Left hindlimb (tissue), 1 donor: ENCODE measurements at places on chromosomes 12 and 14.

GRCh38 chr14:33946679-33947476 is 4.0 kb downstream of the EGLN3 start:
- no peak for DNase-seq

GRCh38 chr12:100520048-100520769 is 46.5 kb downstream of the NR1H4 start:
- no peak for DNase-seq

DNA sequence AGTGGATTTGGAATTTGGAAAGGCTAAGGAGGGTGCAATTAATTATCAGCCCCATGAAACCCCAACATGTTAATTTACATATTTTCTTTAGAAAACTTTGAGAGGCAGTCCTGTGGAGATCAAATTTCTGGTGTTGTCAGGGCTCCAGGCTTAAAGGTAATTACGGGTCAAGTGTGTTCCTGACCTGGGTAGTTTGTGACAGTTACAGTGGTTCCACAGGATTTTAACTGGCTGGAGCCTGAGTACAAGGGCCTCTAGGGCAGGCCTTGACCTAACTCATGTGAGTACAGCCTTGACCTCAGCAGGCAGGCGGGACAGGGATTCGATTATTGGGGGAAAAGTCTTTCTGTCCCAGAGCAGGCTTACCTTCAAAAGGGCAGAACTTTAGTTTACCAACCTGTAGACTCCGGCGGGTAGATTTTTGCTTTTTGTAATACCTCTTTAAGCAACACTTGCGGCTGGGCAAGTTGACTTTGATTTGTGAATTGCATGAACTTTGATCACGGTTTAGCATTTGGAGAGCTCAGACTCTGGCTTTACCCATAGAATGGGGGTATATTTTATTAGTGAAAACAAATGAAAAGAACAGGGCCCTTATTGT is 8.4 kb upstream of the PPTC7 start:
- no peak for DNase-seq

DNA sequence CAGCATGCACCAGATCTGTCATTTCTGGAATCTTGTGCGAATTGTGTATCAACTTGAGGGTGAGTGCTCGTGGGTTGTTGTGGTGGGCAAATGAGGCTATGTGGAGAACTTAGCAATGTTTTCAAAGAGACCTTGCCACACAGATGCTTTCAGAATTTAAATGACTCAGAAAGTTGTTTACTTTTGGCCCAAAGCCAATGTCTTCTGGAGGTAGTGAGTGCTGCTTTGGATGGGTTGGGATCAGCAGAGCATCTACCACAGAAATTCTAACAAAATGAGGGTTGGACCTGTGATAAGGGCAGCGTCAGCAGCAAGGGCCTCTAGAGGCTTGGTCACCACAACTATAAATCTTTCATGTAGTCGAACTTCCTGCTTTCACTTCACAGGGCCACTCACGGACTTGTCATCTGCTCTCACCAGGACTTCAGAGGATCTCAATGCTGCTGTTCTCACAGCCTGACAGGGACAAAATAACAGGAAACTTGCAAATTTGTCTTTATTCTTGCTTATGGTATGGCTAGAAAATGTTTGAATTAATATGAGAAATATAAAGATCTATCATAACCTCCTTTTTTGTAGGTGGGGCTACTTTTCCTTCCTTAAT is 111.4 kb downstream of the DACT1 start:
- peak; percentile 49 for DNase-seq

GRCh38 chr14:54253195-54253947 is 143.4 kb upstream of the CDKN3 start:
- DNase-seq = no peak

- no peak for DNase-seq
Observed at GRCh38 chr12:124295431-124296058, 652 bp downstream of the RFLNA start.

DNA sequence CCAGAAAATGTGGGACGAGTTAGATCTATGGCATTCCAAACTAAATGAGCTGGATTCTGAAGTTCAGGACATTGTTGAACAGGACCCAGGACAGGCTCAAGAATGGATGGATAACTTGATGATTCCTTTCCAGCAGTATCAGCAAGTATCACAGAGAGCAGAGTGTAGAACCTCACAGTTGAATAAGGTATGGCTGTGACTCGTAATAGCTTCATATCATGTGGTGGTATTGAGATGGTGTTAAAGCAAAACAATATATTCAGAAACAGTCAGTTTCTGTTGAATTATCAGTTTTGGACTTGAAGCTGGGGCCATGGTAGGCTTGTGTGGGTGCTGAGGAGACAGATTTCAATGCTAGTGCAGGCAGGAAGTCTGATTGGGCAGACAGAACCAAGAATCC is 213.7 kb downstream of the ESR2 start:
- no peak for DNase-seq

- DNase-seq = no peak
Observed at GRCh38 chr12:67302162-67302561, 33.0 kb downstream of the CAND1 start.

DNA sequence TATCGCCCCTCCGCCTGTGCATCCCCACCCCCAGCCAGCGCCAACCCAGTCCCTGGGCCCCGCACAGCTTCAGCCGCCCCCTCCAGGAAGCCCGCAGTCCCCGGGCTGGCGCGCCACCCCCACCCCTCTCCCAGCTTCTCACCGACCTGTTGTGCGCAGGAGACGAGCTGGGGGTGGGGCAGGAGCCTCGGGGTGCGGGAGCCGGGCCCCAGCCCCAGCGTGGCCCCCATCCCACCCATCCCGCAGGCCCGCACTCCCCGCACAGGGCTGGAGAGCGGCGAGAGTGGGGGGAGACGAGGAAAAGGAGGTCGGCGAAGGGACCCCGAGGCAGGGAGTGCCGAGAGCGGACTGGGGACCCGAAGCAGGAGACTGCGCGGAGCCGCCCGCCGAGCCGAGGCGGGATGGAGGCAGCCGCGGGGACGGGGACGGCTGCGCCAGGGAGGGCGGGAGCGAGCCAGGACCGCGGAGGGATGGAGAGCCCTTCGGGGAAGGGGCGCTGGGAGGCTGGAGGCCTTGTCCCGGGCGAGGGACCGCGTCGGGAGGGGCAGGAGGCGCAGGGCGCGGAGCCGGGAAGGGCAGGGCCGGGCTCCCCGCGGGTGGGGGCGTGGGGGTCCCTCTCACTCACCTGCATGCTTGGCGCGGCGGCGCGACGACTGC is 498 bp downstream of the PIANP start:
- DNase-seq = peak; percentile 51

DNA sequence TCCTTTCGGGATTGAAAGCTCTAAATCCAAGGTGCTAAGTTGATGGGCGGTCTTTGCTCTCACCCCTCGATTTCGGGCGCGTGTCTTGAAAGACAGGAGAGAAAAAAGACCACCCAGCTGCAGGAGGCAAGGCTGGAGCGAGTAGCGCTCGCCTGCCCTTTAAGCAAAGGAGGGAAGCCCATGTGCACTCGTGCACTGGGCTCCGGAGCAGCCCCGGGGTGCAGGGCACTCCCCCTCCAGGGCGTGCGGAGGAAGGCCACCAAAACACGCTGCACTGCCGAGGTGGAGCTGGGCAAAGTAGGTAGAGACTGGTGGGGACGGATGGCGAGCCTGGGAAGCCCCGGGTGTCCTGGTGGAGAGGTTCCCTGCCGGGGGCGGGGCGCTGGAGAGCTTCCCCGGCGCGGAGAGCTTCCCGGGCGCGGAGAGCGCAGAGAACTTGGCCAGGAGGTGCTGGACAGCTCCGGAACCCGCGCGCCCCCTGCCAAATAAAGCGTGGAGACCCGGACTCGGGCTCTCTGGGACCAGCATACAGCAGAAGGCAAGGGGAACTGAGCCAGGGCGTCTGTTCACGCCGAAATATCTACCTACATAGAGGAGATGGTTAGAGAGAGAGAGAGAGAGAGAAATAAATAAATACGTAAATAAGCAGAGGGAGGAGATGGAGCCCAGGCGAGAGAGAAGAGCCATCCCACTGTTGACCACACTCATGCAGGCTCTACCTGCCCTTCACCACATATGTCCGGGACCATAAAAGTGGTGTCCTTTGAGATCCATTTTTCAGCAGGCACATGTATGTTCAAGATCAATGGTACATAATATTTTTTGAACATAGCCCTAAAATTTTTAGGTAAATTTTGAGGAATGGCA is 662 bp upstream of the NELL2 start:
- DNase-seq = peak; percentile 60

DNA sequence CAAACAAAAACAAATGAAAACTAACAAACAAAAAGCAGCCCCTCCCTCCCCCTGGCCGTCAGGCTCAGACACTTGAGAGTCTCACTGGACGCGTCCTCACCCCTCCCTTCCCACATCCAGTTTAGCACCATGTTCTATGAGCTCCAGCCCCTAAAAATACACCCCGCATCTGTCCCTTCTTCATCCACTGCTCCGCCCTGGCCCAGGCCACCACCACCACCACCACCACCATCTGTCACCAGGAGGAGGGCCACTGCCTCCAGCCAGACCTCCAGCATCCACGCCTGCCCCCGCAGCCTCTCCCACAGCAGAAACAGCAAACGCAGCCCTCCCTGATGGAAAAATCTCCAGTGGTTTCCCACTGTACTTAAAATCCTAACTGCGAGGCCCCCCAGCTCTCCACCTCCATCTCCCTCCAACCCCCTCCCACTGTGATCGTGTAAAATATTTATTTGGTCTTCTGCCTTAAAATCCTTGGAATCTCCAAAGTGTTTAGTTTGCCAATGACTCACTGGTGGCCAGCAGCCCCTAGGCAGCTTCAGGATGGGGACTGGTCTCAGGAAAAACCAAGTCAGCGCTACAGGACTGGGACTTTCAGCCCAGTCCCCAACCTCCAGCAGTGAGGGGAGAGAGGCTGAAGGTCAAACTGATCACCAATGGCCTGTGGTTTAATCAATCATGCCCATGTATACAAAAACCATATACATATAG is 95.1 kb downstream of the SCARB1 start:
- DNase-seq = no peak

- no peak for DNase-seq
Observed at GRCh38 chr14:22685467-22685866, 41.3 kb upstream of the OR6J1 start.

- DNase-seq = no peak
Observed at GRCh38 chr14:105107351-105107750, 42.1 kb upstream of the GPR132 start.

- no peak for DNase-seq
Observed at GRCh38 chr12:110217996-110218674, 62.9 kb upstream of the ATP2A2 start.

DNA sequence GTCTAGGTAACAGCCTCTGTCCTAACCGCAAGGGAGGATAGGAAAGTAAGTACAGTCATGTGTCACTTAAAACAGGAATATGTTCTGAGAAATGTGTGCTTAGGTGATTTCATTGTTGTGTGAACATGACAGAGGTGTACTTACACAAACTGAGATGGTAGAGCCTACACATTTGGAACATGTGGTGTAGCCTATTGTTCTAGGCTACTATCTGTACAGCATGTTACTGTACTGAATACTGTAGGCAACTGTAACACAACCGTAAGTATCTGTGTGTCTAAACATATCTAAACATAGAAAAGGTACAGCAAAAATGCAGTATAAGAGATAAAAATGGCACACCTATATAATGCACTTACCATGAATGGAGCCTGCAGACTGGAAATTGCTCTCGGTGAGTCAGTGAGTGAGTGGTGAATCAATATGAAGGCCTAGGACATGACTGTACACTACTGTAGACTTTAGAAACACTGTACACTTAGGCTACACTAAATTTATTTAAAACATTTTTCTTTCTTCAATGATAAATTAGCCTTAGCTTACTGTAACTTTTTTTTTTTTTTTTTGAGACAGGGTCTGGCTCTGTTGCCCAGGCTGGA is 13.2 kb upstream of the MDM2 start:
- DNase-seq = no peak
